ENCODE measurements at places on chromosomes 3 and 15. TPM values are rescaled to one million over a fixed set of nuclear protein-coding genes. Genes with fewer than 3 reads are reported as not detected.

Gene DCBLD2
- total RNA-seq, result 67.7 TPM

Gene AGBL1
- 0.19 TPM for total RNA-seq

DNA sequence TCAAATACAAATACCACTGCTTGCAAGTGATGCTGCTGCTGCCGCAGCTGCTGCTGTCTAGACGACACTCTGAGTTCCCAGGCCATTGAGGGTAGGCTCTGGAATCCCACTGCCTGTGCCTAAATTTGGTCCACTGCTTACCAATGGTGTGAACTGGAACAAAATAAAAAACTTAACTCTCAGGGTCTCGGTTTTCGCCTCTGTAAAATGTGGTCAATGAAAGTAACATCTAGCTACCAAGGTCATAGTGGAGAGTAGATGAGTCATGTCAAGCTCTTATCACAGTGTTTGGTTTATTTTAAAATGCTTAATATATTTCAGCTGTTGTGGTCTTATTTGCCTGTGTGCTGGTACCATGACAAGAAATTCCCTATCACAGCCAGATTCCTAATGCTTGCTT, 299.3 kb downstream of the CLSTN2 start:
- DNase-seq, result no peak

DNA sequence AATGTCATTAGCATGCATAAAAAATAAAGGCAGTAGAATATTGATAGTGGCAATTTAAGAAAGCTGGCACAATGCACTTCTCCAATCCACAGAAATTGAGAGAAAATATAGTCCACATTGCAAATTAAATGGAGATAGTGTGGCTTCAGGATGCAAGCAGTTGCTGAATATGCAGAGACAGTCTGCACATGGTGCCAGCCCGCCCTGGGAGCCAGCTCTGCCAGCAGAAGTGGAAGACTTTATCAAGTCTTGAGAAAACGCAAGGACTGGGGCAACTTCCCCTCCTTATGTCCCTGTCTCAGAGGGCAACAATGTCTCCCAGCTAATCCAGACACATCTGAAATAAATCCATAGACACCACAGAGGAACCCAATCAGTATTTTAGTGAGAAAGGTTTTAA, 57.2 kb downstream of the MB21D2 start:
- no peak for DNase-seq

DNA sequence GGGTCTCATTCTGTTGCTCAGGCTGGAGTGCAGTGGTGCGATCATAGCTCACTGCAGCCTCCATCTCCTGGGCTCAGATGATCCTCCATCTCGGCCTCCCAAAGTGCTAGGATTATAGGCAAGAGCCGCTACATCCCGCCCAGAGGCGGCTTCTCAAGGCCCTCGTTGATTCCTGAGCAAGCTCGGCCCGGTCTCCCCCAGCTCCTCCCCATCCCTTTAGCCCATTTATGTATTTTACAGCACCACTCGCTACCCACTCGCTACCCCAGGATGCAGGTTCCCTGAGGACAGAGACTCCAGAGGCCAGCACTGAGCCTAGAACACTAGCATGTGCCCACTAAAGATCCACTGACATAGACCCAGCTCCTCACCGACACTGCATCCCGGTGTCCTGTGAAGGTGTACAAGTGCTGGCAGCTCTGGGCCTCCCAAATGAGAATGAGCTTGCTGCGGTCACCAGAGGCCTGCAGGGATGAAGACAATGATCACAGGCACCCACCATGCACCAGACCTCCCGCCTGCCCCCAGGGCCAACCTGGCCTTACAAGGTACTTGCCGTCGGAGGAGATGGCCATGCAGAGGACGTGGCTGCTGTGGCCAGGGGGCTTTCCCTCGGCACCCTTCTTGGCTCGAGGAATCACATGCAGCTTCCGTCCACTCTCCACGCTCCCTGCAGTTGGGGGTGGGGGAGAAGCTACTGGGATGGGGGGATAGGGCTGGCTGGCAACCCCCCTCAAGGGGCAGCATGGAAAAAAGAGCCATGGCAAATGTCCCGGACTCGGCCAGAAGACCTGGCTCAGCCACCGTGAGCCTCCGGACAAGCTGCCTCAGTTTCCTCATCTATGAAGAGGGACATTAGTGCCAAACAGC, 5.6 kb downstream of the RRP9 start:
- DNase-seq, result no peak
